ENCODE measurements at places on chromosomes 5 and 9.

GRCh38 chr9:99472240-99472915, 250.3 kb downstream of the SEC61B start:
- no peak for DNase-seq

DNA sequence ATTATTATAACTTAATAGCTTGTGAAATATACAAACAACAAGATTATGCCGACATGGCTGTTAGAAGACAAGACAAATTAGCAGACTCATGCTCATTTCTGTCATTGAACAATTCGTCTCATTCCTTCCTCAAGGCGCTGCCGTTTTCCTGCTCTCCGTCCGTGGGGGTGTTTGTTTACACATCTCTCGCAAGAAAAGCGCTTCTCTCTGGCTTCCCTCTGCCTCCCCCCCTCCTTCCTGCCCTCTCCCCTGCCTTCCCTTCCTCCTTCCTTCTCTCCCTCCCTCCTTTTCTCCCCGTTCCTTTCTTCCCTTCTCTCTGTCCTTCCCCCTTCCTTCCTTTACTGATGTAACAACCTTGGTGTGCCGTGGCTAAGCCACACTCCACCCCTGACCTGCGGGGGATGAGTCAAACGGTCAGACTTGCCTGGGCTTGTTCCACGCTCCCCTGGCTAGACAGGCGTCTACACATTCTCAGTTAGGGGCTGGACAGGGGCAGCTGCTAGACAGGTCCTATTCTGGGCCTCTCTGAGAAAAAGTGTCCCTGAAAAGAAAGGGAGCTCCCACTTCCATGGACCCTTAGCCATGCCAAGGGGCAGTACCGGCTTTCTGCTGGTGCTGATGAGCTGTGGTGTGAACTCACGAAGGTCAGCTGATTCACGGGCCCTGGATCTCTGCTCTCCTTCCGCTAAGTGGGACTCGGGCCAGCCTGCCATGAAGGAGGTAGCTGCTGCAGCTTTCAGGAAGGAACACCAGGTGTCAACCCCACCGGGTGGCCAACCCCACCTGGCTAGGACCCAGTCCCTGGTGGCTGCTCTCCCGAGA, 32.0 kb upstream of the SPTLC1 start:
- peak; percentile 80 for DNase-seq

GRCh38 chr5:110056580-110057114, 366.9 kb downstream of the MAN2A1 start:
- DNase-seq, result no peak

DNA sequence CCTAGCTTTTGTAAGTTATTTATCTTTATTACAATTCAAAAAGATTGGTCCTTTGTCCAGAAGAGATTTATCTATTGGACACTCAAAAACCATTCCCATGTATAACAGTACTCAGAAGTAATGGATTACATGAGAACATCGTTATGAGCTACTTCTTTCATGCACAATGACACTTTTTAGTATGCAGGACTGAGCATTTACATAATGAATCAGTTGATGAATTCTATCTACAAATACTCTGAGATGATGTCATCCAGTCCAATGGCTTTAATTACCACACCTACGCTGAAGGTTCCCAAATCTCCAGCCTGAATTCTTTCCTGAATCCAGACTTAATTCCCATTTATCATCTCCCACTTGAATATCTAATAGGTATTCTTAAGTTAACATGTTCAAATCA, 75.3 kb downstream of the PTBP3 start:
- DNase-seq, result no peak

- no peak for DNase-seq
Measured at GRCh38 chr9:76906647-76906975, 697 bp upstream of the PRUNE2 start.

GRCh38 chr9:95189251-95190098, 128.0 kb downstream of the FANCC start:
- DNase-seq, result no peak

DNA sequence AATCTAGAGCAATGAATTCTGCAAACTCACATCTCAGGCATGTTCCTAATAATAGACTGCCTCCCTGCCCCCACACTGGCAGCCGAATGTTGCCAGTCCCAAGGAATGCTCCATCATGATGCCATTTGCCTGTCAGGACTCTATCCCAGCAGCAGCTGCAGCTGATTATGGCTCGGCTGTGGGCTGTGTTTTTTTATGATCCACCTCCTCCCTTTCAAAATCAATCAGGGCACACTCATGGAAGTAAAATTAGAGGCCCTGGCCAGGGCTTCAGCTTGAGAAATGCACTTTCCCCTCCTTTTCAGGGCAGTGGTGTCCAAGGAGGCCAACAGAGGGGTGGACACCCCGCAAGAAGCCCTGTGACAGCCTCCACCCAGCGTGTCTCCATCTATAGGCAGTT, 176.7 kb upstream of the S1PR3 start:
- no peak for DNase-seq

- DNase-seq, result peak; percentile 56
Measured at GRCh38 chr9:127883959-127884358, 6.5 kb upstream of the AK1 start.

DNA sequence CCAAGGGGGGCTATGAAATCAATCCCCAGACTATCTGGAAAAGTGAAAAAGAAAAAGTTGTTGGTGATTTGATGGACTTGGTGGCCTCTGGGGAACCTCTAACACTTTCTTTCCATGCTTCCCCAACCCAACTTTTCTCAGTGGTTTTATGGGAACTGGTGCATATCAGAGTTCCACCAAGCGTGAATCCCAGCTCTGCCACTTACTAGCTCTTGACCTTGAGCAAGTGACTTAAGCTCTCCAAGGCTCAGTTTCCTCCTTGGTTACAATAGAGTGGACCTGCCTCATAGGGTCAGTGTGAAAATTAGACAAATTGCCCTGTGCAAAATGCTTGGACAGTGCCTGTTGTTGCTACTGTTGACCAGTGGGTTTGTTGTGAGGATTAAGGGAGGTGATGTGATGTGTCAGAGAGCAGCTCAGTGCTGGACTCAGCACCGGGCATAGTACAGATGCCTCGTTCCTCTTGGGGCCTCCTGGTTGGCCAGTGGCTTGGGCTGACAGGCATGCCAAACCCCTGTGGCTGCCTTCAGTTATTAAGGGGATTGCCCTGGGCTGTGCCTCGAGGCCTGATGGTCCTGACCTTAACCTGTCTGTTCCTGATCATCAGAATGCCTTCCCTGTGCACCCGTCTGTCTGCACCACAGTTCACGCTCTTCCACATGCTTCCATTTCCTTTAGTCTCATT, 49.3 kb downstream of the COL15A1 start:
- no peak for DNase-seq

Measured in upper lobe of right lung (tissue), 1 donor.